ENCODE measurements at places on chromosomes 11 and 22. TPM values are rescaled to one million over a fixed set of nuclear protein-coding genes. Genes with fewer than 3 reads are reported as not detected.

DNA sequence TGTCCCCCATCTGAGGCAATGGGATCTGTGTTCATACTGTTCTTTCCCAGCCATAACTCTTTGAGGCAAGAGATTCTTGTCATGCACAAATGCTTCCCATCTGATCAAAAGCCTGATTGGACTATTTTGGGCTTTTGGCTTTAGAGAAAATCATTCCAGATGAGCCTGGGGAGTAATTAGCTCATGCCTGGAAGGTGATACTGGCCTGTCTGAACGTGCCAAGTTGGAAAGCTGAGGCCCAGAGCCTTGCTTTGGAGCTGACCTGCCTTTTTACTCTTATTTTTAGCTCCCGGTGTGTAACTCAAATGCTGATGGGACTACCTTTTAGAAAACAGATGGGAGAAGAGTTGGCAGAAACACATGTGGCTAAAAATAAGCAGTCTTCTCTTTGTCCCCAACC is 105.0 kb downstream of the DBX1 start:
- H3K4me1 ChIP-seq = no peaks in the 10 kb centered on the region
- H3K4me3 ChIP-seq = no peak overlapping the region
- no peaks in the 10 kb centered on the region for H3K27me3 ChIP-seq
- H3K27ac ChIP-seq = no peak overlapping the region
- no peak for DNase-seq

- peak; percentile 57 for DNase-seq
- no peaks in the 10 kb centered on the region for H3K4me1 ChIP-seq
- H3K4me3 ChIP-seq = no peak overlapping the region
- H3K27me3 ChIP-seq = peaks cover 30% of the 10 kb centered on the region
- H3K36me3 ChIP-seq = no peaks in the 10 kb centered on the region
Observed at GRCh38 chr22:22060200-22061084, 77.9 kb upstream of the TOP3B start.

GRCh38 chr11:2708151-2708581 is 8.4 kb upstream of the KCNQ1OT1 start:
- H3K4me1 ChIP-seq = no peaks in the 10 kb centered on the region
- no peak overlapping the region for H3K4me3 ChIP-seq
- H3K27ac ChIP-seq = no peak overlapping the region
- H3K27me3 ChIP-seq = peaks cover 18% of the 10 kb centered on the region

DNA sequence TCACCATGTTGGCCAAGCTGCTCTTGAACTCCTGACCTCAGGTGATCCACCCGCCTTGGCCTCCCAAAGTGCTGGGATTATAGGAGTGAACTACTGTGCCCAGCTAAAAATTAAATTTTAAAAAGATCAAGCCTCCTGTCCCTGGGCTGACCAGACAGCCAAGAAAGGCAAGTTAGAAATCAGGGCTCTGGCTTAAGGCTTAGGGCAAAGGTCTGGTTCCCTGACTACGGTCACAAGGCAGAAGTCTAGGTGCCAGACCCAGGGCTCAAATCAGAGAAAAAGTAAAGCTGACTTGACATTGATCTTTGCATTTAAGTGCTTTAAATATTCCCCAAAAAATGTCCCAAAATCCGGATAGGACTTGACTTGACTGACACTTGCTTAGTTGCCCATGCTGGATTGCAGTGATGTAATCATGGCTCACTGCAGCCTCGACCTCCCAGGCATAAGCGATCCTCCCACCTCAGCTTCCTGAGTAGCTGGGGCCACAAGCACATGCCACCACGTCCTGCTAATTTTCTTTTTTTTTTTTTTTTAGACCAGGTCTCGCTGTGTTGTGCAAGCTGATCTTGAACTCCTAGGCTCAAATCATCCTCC is 17.3 kb upstream of the CRKL start:
- no peaks in the 10 kb centered on the region for H3K36me3 ChIP-seq
- no peaks in the 10 kb centered on the region for H3K27me3 ChIP-seq
- no peak overlapping the region for H3K27ac ChIP-seq
- no peak overlapping the region for H3K4me3 ChIP-seq

The SLC5A1 gene
- not detected for total RNA-seq

- H3K4me3 ChIP-seq = no peak overlapping the region
- no peaks in the 10 kb centered on the region for H3K27me3 ChIP-seq
- H3K4me1 ChIP-seq = no peaks in the 10 kb centered on the region
- DNase-seq = no peak
Observed at GRCh38 chr11:91041626-91042025, 818.8 kb upstream of the CHORDC1 start.

The SPDYC gene
- not detected for total RNA-seq

DNA sequence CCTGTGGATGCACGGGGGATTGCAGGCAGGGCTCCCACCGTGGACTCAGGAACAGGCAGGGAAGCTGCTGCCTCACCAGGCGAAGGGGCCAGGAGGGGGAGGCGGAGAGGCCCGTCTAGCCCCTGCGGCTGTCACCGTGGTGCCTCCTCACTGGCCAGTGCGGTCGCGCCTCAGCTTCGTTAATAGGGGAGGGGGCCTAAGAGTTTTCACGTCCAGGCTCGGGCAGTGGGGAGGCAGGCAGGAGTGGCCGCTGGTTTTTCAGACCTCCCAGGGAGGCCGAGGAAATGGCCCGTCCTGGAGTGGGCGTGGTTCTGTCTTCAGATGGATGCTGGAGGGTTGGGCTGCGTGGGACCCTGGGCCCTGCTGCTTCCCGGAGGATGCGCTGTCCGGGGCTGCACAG is 91.1 kb upstream of the B3GAT1 start:
- no peaks in the 10 kb centered on the region for H3K4me1 ChIP-seq
- no peak overlapping the region for H3K4me3 ChIP-seq
- no peak overlapping the region for H3K27ac ChIP-seq
- no peak for DNase-seq
- no peaks in the 10 kb centered on the region for H3K36me3 ChIP-seq

The EFEMP2 gene
- 194 TPM for total RNA-seq

DNA sequence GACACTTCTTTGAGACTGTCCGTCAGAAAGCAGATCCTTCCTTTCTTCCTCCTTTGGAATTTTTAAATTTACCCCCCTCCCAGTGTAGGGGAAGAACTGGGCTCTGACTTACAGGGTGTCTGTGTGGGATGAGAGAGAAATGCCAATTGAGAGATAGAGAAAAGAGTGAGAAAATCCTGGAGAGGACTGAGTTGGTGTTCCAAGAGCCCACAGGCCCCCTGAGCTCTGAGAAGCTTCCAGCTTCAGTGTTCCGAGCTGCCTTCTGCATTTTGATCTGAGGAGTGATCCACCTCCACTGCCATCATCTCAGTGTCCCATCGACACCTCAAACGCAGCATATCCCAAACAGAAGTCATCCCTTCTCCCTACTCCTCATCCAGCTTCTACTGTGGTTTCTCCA is 70.7 kb upstream of the GRK3 start:
- H3K4me1 ChIP-seq = no peaks in the 10 kb centered on the region
- H3K27ac ChIP-seq = no peak overlapping the region
- no peak for DNase-seq
- peaks cover 44% of the 10 kb centered on the region for H3K27me3 ChIP-seq

The POU2AF1 gene
- total RNA-seq = not detected

The UBQLN3 gene
- total RNA-seq = not detected

- H3K36me3 ChIP-seq = peaks cover 6% of the 10 kb centered on the region
- H3K27me3 ChIP-seq = no peaks in the 10 kb centered on the region
- DNase-seq = no peak
- no peak overlapping the region for H3K4me3 ChIP-seq
- no peaks in the 10 kb centered on the region for H3K4me1 ChIP-seq
Observed at GRCh38 chr22:40479887-40480538, 109.6 kb downstream of the SGSM3 start.
